Astrocyte (in vitro differentiated cells and primary cell): ENCODE measurements at places on chromosomes 7 and 10. TPM values are rescaled to one million over a fixed set of nuclear protein-coding genes. Genes with fewer than 3 reads are reported as not detected.

GRCh38 chr10:92880233-92880861 lies 32.0 kb downstream of the EXOC6 start:
- peak; percentile 34 for DNase-seq
- H3K4me3 ChIP-seq: no peak overlapping the region
- no peak overlapping the region for H3K27ac ChIP-seq

DNA sequence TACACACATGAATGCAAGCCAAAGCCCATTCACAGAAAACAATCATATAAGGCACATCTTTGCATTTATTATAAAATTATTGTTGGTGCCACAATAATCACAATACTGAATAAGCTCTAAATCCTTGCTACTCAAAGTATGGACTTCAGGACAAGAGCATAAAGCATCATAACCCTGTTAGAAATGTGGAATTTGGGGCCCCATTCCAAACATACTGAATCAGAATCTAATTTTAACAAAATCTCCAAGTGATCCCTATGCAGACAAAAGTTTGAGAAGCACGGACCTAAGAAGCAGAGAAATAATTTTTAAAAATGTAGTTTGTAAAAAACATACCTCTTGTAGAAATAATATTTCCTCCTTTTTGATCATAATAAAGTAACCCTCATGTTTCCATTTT lies 199.2 kb downstream of the IMMP2L start:
- H3K4me3 ChIP-seq: peak overlapping the region; percentile 32
- H3K27me3 ChIP-seq: no peaks in the 10 kb centered on the region
- no peaks in the 10 kb centered on the region for H3K36me3 ChIP-seq
- H3K4me1 ChIP-seq: peaks cover 8% of the 10 kb centered on the region

GRCh38 chr7:83038787-83039186 lies 123.9 kb downstream of the PCLO start:
- no peak overlapping the region for H3K27ac ChIP-seq
- H3K36me3 ChIP-seq: no peaks in the 10 kb centered on the region
- peak; percentile 22 for DNase-seq
- no peaks in the 10 kb centered on the region for H3K4me1 ChIP-seq
- H3K4me3 ChIP-seq: no peak overlapping the region

VSTM2A gene
- 0.20 TPM in 1 of 2 replicates, not detected in the other for total RNA-seq
